K562 (cell line): ENCODE measurements at places on chromosomes 5 and 9. TPM values are rescaled to one million over a fixed set of nuclear protein-coding genes. Genes with fewer than 3 reads are reported as not detected.

GRCh38 chr5:100780376-100780870 lies 122.7 kb downstream of the ST8SIA4 start:
- H3K27me3 ChIP-seq: no peaks in the 10 kb centered on the region
- H3K36me3 ChIP-seq: no peaks in the 10 kb centered on the region
- no peaks in the 10 kb centered on the region for H3K4me1 ChIP-seq
- DNase-seq: no peak
- H3K27ac ChIP-seq: no peak overlapping the region

GRCh38 chr9:130732793-130733221 lies 39.2 kb downstream of the EXOSC2 start:
- H3K4me1 ChIP-seq: no peaks in the 10 kb centered on the region
- H3K4me3 ChIP-seq: no peak overlapping the region
- DNase-seq: peak; percentile 50
- no peaks in the 10 kb centered on the region for H3K27me3 ChIP-seq
- peaks cover 45% of the 10 kb centered on the region for H3K36me3 ChIP-seq

Gene BTNL9
- total RNA-seq: 42.7 and 50.7 TPM in 2 replicates

DNA sequence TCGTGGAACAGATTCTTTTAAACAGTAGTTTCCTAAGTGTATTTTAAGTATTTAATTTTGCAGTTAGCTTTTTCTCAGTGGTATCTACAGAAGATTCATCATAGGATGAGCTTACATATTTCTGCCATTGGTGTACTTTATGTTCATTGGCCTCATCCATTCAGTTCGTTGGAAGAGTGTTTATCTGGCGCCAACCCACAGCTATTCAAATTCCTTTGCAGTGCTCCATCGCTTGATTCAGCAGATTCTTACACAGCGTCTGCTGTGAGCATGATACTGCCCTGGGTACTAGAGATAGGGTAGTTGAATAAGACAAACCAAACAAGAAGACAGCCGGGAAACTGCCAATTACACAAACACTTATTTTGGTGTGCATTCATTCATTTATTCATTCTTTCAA lies 55.1 kb downstream of the NUP214 start:
- no peak overlapping the region for H3K4me3 ChIP-seq
- peak; percentile 84 for DNase-seq
- peak overlapping the region; percentile 24 for H3K27ac ChIP-seq
- H3K4me1 ChIP-seq: peaks cover 11% of the 10 kb centered on the region

GRCh38 chr5:158759283-158759682 lies 340.4 kb downstream of the EBF1 start:
- DNase-seq: no peak
- no peak overlapping the region for H3K4me3 ChIP-seq
- no peaks in the 10 kb centered on the region for H3K27me3 ChIP-seq
- H3K27ac ChIP-seq: no peak overlapping the region

GRCh38 chr5:36665628-36666027 lies 59.2 kb downstream of the SLC1A3 start:
- peaks cover 22% of the 10 kb centered on the region for H3K27me3 ChIP-seq
- no peak overlapping the region for H3K4me3 ChIP-seq
- DNase-seq: no peak
- no peaks in the 10 kb centered on the region for H3K36me3 ChIP-seq

DNA sequence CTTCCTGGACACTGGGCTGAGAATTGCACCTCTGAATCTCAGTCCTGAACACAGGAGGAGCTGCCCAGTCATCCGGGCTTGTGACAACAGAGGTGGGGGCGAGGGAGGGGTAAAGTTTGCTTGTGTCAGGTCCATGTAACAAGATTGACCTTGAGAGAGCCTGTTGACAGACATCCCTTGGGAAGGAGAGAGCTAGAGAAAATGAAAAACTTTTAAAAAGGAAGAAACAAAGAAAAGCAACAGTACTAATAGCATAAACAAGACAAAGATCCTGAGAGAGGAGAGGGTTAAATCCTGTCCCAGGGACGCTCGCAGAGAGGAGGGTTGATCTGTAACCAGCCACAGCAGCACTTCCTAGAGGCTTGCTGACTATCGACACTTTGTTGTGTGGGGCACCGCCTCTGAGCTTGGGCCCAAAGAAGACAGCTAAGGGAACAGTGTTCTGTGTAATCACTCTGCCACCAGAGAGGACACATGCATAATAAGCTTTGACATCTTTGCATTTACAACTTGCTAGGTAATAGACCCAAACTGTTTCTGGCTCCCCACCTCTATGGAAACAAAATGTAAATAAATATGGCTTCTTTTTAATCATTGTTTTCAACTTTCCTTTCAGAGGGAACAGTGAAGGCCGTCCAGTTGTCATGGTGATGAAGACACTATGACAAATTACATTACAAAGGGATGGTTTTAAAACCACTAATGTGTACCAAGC lies 363.7 kb downstream of the CSNK1G3 start:
- no peak overlapping the region for H3K27ac ChIP-seq
- H3K36me3 ChIP-seq: no peaks in the 10 kb centered on the region

DNA sequence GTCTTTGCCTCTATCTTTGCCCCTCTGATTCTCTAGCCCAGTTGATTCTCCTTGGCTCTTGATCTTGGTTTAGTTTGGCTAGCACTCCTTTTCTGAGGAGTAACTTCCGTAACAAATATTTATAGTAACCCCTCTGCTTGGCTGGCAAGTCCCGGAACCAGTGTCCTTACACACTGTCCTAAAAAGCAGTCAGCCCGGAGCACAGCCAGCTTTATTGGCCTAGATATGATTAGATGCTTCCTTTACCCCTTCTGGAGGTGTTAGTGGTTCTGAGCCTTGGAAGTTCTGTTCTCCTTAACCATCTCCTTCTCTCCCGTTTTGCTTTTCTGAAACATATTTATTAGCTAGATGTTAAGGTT lies 17.0 kb upstream of the MSMP start:
- H3K36me3 ChIP-seq: 0 out of 3 replicates have a peak, but pooled peaks cover 4% of the 10 kb centered on the region
- H3K4me3 ChIP-seq: no peak overlapping the region
- H3K4me1 ChIP-seq: peaks cover 20% of the 10 kb centered on the region
- H3K27me3 ChIP-seq: no peaks in the 10 kb centered on the region

DNA sequence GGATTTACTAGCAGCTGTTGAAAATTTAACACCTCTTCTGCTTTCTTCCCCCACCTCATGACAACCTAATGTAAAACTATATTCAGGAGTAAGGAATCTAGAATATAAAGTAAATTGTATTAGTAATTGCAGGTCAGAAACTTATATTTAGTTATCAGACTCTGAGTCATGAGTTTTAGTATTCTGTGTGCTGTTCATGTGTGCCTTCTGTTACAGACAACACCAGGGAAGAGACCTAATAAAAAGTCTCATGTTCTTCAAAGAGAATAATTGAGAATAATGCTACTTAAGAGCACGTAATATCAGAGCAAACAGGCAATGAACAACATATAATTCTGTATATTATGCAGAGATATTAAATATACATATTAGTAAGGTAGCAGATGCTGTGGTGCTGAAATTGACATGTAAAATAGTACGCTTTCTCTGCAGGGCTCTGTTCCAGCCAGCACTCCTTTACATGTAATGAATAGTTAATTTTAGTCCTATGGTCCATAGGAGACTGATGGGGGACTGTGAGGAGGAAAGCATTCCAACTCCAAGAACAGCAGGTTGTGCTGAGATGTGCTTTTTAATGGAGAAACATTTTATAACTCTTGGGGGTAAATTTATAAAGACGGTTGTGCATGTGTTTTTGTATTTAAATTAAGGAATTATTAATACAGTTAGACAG lies 106.4 kb downstream of the ZSWIM6 start:
- DNase-seq: no peak
- no peak overlapping the region for H3K27ac ChIP-seq
- no peaks in the 10 kb centered on the region for H3K4me1 ChIP-seq
- H3K4me3 ChIP-seq: no peak overlapping the region
- H3K27me3 ChIP-seq: no peaks in the 10 kb centered on the region; the same call in 1 of the 2 replicates

DNA sequence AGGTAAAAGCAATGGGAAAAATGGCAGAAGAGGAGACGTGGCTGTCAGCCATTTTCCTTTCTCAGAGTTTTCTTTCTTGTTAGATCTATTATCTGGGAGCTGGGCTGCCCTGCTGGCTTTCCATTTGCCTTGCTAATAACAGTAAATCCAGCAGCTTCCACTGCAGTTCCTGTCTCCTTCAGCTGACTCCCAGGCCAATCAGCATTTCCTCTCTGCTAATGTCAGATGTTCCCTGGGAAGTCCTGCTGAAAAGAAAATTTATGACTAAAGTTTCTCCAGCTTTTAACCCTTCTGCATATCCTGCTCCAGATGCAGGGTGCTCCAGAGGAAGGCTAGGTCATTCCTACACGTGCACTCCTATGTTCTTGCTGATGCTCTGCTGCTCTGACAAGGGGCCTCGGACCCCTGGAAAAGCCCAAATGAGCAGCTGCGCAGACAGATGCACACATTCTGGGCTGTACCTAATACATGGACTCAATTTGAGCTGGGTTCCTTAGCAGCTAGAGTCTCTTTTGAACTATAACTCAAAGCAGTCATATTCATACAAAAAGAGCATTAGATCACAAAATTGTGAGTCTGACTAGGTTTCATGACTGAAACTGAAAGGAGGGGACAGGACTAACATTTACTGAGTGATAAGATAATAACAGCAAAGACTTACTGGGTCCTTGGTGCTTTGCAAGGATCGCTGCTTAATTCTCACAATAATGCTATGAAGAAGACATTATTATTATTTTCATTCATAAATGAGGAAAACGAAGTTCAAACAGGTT lies 182.2 kb downstream of the MAPKAP1 start:
- H3K4me1 ChIP-seq: no peaks in the 10 kb centered on the region
- DNase-seq: no peak
- no peak overlapping the region for H3K4me3 ChIP-seq
- H3K36me3 ChIP-seq: no peaks in the 10 kb centered on the region; the same call in 2 of the 3 replicates
- no peaks in the 10 kb centered on the region for H3K27me3 ChIP-seq

DNA sequence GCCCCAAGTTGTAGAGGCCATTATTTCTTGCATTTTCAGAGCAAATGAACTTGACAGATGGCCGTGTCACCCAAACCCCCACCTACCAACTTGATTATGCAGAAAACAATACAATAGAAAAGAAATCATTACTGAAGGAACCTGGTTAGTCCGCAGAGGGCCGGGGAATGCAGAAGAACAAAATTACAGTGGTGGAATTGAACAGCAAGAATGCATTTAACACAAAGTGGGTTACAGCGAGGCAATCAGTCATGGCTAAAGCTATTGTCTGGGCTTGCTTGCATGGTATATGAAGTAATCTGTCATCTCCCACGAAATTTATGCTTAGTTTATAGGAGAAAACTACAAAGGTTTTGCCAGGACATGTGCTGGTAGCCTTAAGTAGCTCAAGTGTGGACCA lies 238.3 kb upstream of the IRX1 start:
- H3K4me1 ChIP-seq: no peaks in the 10 kb centered on the region
- H3K27me3 ChIP-seq: no peaks in the 10 kb centered on the region
- no peak overlapping the region for H3K27ac ChIP-seq
- DNase-seq: no peak

DNA sequence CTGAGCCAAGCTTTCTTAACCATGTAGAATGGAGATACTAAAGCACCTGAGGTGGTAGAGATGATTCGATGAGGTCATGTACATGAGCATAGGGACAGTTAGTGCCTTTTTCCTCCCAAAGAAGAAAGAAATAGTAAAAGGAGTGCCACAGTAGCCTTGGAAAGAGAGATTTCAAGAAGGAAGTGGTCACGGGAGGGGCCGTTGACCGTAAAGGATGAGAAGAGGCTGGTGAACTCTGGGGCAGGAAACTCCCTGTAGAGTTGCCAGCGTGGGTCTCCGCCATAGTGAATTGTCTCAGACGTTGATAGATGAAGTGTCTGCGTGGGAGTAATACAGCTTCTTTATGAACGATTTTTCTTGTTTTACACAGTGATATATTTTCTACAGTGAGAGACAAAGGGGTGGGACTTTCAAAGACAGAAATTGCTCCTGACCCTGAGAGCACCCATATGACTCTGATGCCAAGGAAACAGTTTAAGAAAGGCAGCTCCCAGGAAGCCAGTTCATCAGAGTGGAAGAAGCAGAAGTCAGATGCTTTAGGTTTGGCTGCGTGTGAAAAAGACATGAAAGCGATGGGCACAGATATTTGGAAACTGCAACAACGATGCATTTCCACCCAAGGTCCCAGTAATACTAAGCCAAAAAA lies 41.3 kb downstream of the UGCG start:
- peak overlapping the region; percentile 20; the same call in 1 of the 3 replicates for H3K27ac ChIP-seq
- DNase-seq: no peak
- H3K27me3 ChIP-seq: no peaks in the 10 kb centered on the region
- H3K36me3 ChIP-seq: peaks cover 19% of the 10 kb centered on the region; the same call in 2 of the 3 replicates
- no peaks in the 10 kb centered on the region for H3K4me1 ChIP-seq

Gene AKNA
- total RNA-seq: 16.9 and 20.5 TPM in 2 replicates

GRCh38 chr5:76269932-76270610 lies 133.0 kb upstream of the IQGAP2 start:
- H3K36me3 ChIP-seq: no peaks in the 10 kb centered on the region
- no peak overlapping the region for H3K27ac ChIP-seq
- peaks cover 24% of the 10 kb centered on the region for H3K27me3 ChIP-seq
- no peak overlapping the region for H3K4me3 ChIP-seq

DNA sequence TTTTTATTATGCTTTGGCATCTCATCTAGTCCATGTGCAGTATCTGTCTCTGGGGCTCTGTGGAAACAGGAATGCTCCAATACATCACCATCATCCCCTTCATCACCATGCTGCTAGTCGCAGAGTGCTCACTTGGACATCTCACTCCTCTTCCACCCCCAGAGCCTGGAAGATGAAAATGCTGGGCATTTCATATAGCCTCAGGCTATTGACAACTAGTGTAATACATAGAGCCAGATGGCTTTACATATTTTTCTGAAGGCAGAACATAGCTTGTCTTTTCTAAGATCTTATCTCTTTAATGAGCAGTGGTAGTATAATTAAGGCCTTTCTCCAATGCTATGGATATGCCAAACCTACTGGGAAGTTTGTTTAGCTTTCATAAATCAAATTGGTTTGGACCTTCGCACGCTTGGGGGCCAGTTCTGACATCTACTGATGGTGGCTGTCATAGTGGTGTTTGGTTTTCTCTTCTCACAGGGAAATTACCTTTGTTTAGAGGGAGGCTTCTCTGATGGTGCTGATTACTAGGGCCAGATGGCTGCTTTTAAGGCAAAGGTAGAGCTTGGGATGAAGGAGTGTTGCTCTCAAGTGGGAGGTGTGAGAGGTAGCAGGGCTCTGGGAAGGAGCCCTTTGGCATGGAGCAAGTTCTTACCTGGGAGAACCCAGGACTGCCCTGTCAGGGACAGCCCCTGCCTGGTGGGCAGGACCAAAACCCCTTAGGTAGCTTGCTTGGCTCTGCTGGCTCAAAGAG lies 63.1 kb upstream of the CXCL14 start:
- H3K4me1 ChIP-seq: no peaks in the 10 kb centered on the region
- H3K27ac ChIP-seq: no peak overlapping the region
- no peak for DNase-seq
- H3K27me3 ChIP-seq: peaks cover 23% of the 10 kb centered on the region

GRCh38 chr5:74491586-74491985 lies 148.9 kb downstream of the ENC1 start:
- DNase-seq: no peak
- H3K36me3 ChIP-seq: no peaks in the 10 kb centered on the region
- no peaks in the 10 kb centered on the region for H3K27me3 ChIP-seq
- no peak overlapping the region for H3K4me3 ChIP-seq

Gene OBP2B
- total RNA-seq: not detected in 2 replicates

Gene NPDC1
- 1.5 and 2.1 TPM in 2 replicates for total RNA-seq

GRCh38 chr5:92353107-92354030 lies 970.3 kb upstream of the ARRDC3 start:
- no peaks in the 10 kb centered on the region for H3K27me3 ChIP-seq
- no peak overlapping the region for H3K27ac ChIP-seq
